NCI-H1105 (cell line): ENCODE measurements at places on chromosomes 12 and 14.
A peak's percentile ranks its signal among the peaks of the same experiment; 100 is the strongest.

GRCh38 chr12:107493135-107493494, 192.5 kb upstream of the PWP1 start:
- no peak for DNase-seq

GRCh38 chr14:74573421-74574089, 38.5 kb downstream of the LTBP2 start:
- DNase-seq = no peak

DNA sequence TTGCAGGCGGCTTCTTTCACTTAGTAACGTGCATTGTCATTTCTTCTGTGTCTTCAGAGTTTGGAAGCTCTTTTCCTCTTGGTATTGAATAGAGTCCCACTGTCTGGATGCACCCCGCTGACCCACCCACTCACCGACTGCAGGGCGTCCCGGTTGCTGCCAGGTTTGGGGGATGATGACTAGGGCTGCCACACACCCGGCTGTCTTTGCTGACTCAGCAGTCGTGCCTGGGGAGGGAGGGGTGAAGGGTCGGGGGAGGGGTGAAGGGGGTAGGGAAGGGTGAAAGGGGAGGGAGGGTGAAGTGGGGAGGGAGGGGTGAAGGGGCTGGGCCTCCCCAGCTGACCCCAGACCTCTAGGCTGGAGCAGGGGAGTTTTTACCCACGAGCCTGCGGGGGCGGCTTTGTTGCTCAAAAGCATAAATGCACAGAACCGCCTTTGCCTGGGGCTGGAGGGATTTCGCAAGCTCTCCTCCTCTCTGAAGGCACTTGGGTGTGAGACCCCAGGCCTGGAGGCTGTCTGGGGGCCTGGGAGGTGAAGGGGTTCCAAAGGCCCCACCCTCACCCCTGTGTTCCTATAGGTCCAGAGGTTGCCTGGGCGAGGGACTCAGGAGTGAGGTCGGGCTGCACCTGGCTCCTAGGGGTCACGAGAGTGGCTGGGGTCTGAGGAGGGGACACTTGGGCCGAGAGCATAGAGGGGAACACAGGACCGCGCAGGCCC, 31.3 kb upstream of the ULK1 start:
- no peak for DNase-seq

DNA sequence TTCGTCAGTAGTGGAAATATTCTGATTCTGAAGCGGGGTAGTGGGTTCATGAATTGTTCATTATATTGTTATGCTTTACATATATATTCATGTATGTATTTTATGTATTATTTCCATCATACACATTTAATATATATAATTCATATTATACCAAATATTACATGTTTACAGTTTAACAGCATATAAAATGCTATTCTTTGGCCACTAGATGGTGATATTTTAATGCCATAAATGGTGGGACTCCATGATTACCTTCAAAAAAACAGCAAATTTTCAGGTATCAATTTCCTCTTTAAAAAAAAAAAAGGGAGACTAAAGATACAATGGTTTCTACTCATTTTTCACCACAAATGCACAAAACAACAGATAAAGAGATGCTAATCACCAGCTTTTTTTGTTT, 41.0 kb downstream of the BDKRB1 start:
- peak; percentile 23 for DNase-seq

DNA sequence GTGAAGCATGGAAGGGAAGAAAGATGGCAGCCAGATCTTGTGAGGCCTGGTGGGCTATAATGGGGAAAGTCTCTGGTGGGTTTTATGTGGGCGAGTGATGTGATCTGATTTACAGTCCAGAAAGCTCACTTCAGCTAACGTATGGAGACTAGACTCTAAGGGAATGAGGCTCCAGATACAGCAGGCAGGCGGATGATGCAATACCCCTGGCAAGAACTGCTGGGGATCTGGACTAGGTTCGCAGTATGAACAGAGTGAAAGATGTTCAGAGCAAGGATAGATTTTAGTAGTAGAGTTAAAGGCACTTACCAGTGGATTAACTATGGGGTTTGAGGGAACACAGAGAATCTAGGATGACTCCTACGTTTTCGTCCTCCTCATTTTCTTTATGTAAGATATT, 253.1 kb downstream of the ANO2 start:
- DNase-seq = no peak

DNA sequence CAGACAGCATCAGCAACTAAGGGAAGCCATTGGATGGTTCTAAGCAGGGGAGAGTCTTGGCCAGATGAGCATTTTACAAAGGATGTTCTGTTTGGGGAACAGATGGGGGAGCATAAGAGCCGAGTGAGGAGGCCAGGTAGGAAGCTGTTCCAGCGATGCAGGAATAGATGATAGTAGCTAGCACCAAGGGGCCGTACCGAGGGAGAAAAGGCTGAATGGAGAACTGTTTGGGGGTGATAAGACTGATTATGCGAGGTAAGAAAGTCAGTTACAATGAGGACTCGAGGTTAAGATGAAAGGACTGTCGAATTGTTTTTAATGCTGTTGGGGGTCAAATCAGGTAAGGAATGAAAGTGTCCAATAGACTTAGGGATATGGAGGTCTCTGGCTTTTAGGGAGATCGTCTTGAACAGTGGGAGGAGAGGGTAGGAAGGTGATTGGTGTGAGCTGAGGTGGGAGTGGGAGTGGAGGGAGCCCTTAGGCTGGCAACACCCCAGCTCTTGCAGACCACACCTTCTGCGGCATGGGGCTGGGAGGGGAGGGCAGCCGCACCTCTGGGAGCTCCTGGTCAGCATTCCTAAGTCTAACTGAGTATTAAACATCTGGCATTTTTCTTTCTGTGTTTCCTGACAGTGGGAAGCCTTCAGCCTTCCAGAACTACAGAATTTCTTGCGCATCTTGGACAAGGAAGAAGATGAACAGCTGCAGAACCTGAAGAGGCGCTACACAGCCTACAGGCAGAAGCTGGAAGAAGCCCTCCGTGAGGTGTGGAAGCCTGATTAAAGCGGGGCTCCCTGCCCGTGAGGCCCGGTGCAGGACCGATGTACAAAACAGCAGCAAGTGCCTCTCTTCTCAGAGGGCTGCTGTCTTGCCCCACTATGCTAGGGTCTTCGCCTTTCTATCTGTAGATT, 64.8 kb downstream of the GNS start:
- DNase-seq = no peak

DNA sequence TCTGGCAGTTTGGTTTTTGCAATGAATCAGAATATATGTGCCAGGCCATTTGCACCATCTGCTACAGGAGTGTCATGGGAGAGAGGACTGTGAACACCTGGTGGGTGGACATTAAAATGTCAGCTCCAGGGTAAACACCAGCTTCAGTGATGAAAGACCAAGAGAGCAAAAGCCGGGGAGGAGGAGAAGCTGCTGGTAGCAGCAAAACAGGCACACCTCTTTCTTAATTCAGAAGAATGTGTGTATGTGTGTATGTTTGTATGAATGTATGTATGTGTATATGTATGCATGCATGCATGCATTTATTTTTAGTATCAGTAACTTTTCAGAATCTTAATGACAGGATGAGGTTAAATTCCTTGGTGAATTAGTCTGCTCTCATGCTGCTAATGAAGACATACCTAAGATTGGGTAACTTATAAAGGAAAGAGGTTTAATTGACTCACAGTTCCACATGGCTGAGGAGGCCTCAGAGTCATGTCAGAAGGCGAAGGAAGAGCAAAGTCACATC, 357.4 kb upstream of the PRICKLE1 start:
- DNase-seq = no peak

GRCh38 chr14:52048641-52049204, 20.1 kb downstream of the NID2 start:
- no peak for DNase-seq

DNA sequence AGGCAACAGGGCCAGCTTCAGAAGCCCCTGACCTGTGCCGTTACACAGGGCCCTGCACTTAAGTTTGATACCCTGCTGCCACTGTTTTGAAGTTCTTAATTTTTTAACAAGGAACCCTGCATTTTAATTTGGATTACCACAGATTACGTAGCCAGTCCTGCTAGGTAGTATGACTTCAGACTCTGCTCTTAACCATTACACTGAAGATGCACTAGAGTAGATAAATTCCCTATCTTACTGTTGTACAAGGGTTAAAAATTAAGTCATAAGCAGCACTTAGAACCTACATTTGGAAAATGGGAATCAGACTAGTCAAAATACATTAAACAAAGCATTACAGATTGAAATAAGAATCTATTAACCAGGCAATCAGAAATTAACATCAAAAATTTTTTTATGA, 2.3 kb downstream of the GNPNAT1 start:
- DNase-seq = no peak

GRCh38 chr14:94971750-94972149, 185.6 kb downstream of the DICER1 start:
- no peak for DNase-seq

GRCh38 chr12:38587594-38587993, 271.0 kb downstream of the ALG10B start:
- DNase-seq = no peak

DNA sequence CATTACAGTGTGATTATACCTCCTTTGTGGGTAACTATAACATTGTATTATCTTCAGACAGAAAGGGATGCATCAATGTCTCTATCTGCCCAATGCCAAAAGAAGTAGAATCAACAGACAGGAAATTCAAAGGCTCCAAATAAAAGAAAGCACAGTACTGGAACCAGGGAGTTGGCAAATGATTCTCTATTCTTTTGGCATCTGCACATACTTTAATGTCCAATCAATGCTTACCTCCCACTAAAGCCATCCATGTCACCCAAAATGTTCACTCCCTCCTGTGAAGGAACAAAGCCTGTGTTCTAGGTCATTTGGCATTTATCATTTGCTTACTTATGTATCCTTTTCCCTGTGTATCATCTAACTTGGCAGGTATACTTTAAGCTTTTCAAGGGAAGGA, 36.7 kb downstream of the KIF21A start:
- no peak for DNase-seq

DNA sequence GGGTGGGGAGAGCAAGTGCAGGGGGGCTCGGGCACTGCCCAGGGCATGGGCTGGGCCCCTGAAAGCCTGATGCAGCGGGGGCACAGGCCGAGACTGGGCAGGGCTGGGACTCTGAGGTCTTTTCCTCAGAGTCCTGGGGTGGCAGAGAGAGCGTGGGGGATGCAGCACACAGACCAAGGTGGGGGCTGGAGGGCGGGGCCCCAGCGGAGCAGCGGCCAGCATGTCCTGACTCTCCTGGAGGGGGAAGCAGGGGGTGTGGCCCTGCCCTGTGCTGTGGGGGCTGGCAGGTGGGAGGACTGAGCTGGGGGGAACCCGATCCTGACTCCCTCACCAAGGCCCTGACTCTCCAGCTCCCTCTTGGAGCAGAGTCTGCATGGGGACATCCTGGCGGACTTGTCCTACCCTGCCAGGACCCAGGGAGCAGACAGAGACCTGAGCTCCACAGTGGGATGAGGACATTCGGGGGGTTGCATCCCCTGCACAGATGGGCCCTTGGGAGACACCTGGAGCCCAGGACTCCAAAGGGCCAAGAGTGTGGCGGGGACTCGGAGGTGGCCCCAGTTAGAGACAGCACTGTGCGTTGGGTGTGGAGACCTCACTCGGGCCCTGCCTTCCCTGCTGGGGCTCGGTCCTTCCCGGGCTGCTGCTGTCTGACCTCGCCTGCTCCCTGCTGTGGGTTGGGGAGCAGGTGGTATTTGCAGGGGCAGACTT, 326.1 kb downstream of the TMEM121 start:
- DNase-seq = no peak

DNA sequence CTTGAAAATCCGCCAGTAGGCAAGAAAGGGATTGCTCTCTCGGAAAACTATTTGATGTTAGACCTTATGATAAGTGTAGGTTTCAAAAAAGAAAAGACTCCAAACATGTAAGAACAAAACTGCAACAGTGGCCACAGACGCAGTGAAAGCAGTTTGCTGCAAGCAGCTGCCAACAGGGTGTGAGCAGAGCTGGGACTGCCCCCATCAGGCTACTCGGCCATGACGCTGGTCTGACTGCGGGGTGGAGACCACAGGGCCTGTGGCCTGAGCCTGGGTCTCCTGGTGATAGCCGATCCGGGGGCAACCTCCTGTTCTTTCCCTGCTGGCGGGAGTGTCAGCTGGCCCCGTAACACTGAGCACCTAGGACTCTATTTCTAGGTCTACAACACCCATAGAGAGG, 63.2 kb downstream of the AMN start:
- no peak for DNase-seq

- no peak for DNase-seq
Observed at GRCh38 chr12:42086031-42086430, 58.6 kb downstream of the GXYLT1 start.

DNA sequence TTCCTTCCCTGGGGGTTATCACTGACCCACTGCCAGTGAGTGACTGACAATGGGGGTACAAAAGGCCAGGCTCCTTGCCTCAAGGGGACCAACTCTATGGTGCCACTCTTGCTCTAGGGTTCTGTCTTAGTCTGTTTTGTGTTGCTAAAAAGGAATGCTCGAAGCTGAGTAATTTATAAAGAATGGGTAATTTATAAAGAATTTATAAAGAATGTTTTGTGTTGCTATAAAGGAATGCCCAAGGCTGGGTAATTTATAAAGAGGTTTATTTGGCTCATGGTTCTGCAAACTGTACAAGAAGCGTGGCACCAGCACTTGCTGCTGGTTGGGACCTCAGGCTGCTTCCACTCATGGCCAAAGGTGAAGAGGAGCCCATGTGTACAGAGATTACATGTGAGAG, 15.8 kb upstream of the RASSF8 start:
- no peak for DNase-seq

GRCh38 chr14:32998433-32998832, 59.8 kb downstream of the NPAS3 start:
- no peak for DNase-seq

DNA sequence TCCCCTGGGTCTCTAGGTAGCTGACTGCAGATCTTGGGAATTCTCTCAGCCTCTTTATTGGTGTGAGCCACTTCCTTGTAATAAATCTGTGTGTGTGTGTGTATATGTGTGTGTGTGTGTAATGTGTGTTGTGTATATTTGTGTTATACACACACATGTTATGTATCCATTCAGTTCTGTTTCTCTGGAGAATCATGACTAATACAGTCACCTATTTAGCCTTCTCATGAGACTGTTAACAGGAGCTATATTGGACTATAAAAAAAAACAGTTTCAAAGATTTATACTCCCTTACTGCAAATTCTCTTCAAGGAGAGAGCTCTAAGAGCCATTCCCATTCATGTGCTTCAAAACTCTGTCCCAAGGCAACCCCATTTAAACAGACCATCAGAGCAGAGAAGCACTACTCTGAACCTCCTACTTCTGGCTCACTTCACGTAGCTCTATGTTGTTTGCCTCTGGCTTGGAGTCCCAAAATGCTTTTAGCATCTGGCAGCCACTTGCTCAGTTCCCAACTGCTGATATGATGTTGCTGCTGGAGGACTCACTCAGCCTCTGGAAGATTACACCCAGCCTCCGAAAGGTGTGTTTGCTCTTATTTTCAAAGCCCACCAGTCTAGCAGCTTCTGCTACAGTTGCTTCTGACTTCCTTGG, 48.7 kb upstream of the KITLG start:
- no peak for DNase-seq

- no peak for DNase-seq
Observed at GRCh38 chr12:57429473-57430111, 1.3 kb downstream of the R3HDM2 start.

DNA sequence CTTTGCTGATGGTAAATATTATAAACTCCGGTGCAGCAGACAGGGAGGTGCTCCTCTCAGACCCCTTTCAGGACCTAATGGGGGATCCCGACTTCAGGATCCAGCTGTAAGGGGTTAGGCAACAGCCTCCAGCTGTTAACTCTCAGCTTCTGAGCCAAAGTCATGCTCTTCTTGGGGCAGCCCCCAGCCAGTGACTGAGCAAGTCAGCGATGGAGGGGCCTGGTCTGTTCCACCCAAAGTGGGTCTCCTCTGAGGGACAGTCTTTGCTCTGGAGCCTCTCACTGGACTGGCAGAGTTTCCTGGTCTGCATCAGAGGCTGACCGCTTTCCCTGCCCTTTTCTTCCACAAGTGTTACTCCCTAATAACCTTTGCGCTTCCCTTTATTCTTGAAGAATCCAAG, 184.2 kb upstream of the DIO3 start:
- DNase-seq = no peak
